Anterior cingulate cortex (tissue), 58 donors: ENCODE measurements at places on chromosomes 6 and 20.

DNA sequence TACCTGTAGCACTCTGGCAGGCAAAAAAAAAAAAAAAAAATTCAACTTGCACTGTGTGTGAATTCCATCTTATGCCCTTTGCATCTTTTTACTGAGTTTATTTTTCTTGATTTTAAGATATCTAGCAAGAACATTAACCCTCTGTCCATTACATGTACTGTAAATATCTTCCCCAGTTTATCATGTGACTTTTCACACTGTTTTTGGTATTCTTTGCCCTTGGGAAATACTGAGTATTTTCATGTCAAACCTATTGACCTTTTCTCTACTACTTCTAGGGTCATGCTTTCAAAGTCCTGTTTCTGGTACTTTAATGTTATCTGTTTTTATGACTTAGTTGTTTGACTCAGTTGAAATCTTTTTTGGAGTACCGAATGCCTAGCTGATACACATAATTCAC, 843 bp upstream of the HUS1B start:
- DNase-seq = no peak

- no peak for DNase-seq
Observed at GRCh38 chr20:2302384-2303060, 6.7 kb downstream of the TGM3 start.

DNA sequence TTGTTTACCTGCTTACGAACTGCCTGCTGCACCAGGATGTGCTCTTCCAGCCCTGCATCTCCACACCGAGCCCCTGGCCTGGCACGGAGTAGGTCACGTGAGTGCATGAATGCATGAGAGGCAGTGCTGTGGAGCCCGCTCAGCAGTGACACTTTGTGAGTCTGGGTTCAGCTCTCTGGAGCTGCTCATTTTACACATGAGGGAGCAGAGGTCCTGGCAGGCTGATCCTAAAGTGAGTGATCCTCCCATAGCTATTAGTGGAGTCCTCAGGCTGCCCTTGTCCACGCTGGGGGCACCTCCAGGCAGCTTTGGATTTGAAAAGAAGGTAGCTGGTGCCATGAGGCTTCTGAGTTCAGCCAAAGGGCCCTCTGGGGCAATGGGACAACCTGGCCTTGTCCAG, 64.2 kb downstream of the EDN3 start:
- DNase-seq = no peak

DNA sequence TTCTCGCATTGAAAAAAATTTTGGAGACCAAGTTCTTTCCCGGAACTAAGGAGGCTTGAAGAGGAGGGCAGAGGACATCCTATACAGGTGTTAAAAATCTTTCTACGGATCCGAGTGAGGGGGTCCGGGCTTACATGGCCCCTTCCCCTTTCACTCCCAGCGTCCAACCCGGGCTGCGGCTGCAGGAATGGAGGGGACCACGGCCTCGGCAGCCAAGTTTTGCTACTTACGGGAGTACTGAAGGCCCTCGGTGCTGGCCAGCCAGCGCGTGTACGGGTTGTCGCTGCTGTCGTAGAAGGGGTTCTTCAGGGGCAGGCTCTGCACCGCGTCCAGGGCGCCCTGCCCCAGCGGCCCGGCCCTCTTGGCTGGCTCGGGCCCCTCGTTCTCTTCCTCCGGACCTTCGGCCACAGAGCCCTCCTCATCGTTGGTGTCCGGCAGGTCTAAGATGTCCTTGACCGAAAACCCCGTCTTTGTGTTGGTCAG, 642 bp downstream of the NKX2-2 start:
- DNase-seq = no peak

GRCh38 chr6:145532361-145532760, 203.0 kb downstream of the EPM2A start:
- DNase-seq = no peak

- DNase-seq = no peak
Observed at GRCh38 chr6:7454696-7455358, 65.2 kb downstream of the RIOK1 start.

GRCh38 chr6:5674141-5674540, 332.6 kb downstream of the NRN1 start:
- DNase-seq = no peak

DNA sequence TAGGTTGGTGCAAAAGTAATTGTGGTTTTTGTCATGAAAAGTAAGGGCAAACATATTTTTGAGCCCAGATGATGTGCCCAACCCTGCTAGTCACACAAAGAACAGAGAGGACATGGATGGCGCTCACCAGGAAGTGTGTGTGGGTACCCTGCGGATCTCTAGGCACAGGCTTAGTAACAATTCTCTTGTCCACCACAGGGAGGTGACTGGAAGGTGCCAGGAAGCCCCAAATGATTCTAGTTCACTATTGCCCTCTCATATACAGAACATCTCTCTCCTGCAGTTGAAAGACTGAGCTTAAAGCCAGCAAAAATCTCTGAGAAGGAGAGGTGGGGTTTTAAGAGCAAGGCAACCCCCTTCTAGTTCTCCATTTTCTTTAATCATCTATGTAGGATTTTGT, 272.1 kb upstream of the TAB2 start:
- no peak for DNase-seq
